ENCODE measurements at places on chromosomes 3 and 15.
A peak's percentile ranks its signal among the peaks of the same experiment; 100 is the strongest.

- no peak for DNase-seq
Measured at GRCh38 chr3:171177056-171177455, 150.5 kb upstream of the SLC2A2 start.

DNA sequence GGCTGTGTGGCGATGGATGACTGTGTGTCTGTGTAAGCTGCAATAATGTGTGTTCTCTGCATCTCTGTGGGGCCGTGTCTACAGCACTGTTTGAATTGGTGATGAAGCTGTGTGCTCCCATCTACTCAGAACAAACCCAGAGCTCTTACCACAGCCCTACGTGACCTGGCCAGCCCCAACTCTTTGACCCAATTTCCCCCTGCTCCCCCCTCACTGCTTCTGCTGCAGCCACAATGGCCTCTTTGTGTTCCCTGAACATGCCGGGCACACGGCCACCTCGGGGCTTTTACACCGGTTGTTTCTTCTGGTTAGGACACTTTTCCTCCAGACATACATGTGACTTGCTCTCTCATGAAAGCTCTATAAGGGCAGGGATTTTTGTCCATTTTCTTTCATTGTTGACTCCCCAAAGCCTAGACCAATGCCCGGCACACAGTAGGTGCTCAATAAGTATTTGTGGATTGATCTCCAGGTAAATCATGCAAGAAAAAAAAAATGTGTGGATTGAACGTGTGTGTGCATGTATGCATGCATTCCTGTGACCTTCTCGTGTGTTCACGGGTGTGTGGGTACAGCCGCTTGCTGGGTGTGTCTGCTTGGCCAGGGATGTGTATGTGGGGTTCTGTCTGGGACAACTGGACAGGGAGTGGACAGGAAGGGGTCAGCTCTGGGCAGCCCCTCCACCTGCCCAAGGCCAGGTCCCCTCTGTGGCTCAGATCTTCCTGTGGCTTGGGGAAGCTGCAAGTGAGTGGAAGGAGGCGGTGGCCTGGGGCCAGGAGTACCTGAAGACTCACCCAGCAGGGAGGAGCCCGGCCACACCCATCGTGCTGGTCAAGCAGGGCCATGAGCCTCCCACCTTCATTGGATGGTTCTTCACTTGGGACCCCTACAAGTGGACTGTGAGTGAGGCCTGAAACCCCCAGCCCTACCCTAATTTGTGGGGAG is 14.8 kb downstream of the VILL start:
- DNase-seq: no peak

DNA sequence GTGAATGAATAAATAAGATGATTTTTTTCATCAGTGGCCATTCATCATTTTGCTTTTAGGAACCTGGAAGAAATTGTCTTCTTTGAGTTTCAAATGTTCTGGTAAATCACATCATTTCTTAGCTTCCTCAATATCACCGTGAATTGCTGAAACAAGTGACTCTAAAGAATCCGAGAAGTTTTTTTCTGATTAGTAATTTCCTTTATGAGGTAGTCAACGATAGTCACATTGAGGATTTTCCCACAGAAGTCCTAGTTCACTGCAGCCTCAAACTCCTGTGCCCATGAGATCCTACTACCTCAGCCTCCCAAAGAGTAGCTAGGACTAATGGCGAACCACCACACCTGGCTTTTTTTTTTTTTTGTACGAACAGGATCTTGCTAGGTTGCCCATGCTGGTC is 3.6 kb upstream of the TMPRSS7 start:
- DNase-seq: no peak

DNA sequence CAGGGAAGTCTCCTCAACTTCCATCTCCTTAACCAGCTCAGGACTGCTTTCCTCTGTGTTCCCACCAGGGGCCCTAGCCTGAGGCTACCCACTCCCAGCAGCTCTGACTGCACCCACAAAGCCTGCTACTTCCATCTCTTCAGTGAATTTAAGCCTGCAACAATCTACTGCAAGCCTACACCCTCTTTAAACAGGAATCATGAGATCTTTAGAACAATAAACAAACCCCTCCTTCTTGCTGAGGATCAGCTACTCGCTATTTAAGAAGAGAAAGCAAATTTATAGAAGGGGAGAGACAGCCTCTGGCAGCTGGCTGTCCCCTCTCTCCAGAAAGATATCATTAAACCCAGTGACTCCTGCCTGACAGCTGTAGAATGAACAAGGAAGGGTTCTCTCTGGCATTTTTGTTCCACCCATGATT is 51.9 kb downstream of the ARHGAP31 start:
- no peak for DNase-seq

DNA sequence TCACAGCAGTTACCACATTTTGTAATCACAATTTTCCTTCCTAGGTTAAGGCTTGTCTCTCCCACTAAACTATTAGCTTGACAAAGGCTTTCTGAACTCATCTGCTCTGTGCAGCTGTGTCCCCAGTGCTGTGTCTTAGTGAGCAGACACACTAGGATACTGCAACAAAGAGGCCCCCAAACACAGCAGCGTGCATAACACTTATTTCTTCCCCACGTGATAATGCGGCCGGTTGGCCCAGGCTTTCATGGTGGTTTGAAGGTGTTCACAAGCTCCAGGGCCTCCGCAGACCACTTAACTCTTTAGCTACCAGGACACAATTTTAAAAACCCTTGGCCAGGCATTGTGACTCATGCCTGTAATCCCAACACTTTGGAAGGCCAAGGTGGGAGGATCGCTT is 2.2 kb upstream of the HDAC11 start:
- no peak for DNase-seq

DNA sequence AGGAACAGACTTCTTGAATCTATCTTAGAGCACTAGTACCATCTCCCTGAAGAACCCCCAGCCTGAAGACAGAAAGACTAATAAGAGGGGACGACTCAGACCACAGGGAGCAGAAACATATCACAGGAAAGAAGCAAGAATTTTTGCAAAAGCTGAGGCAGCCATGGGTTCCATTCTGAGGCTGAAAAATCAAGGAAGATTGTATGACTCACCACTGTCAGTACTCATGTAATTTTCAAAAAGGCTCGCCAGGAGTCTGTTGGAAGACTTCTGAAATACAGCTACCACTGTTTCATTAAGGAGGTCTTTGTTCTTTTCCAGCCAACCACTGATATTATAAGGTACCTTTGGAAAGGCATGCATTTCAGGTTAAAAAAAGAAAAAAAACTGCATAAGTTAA is 47.5 kb downstream of the MYH15 start:
- DNase-seq: peak; percentile 56

DNA sequence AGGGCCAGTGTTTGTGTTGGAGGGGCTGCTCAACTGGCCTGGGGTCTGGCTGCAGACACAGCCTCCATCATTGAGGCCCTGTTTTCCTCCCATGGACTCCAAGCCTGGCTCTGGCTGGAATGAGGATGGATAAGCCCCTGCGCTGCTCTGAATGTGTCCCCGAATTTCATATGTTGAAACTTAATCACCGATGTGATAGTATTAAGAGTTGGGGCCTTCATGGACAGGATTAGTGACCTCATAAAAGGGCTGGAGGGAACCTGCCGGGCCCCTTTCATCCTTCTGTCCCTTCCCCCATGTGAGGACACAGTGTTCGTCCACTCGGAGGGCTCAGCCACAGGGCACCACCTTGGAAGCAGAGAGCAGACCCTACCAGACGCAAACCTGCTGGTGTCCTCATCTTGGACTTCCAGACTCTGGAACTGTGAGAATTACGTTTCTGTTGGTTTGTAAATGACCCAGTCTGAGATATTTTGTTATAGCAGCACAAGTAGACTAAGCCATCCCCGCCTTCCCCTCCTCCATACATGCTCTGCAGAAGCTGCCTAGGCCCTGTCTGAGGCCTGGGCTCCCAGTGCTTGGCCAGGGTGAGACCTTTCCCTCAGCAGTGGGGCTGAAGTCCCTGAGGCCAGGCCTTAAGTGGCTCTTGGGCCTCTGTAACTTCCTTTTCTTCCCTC is 3.8 kb upstream of the LCTL start:
- DNase-seq: no peak

DNA sequence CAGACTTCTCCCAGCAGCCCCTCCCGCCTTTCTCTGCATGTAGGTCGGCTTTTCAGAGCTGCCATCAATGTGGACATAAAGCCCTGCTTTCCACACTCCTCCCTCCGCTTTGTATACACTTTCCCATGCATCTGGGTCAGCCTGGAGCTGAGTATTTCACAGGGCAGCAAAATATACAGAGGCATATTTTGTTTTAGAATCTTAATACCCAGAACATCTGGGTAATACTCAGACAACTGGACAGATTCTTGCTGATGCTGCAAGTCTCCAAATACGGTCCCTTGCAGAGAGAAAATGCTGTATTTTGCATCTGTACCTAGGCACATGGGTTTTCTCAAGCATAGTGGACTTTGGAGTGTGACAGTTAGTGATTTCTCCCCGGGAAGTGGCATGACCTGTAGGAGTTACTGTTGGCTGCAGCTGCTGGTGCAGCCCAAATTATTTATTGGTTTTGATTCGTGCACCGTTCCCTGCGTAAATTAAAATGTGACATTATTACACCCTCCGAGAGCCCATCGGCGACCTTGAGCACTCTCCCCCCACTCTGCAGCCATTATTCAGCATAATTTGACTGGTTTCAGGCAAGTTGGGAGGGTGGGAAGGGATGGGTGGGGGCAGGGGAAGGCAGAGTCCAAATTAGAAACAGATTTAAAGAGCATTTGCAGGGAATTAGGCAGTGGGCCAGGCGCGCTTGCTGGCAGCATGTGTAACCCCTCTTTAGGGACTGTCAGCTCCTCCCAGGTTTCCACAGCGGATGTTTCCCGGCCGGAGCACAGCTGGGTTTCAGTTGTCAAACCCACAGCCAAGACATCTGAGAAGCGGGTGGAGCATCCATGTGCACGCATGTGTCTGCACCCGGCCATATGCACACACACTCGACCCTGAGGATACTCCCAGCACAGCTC is 100.8 kb downstream of the CPN2 start:
- DNase-seq: peak; percentile 95

Measured in fibroblast of skin of right quadriceps (primary cell).